ENCODE measurements at places on chromosomes 7 and 10. TPM values are rescaled to one million over a fixed set of nuclear protein-coding genes. Genes with fewer than 3 reads are reported as not detected.

GRCh38 chr10:130941886-130942285 lies 369.6 kb downstream of the TCERG1L start:
- DNase-seq = no peak

DNA sequence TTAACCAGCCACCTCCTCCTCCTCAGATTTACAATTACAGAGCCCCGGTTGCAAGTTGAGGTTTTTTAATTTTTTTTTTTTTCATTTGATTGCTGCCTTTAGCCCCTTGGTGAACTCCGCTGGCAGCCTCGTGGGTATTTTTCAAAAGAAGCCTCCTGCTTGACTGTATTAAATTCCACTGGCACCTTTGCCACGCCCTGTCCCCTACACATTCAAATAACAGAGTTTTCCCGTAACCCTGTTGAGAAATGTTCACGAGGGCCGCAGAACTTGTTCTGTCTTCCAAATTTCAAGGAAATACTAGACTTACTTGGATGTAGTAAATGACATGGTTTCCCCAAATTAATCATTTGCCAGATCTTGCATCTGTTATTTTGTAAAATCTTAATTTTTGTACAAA lies 167.0 kb downstream of the ARID5B start:
- DNase-seq = no peak

DNA sequence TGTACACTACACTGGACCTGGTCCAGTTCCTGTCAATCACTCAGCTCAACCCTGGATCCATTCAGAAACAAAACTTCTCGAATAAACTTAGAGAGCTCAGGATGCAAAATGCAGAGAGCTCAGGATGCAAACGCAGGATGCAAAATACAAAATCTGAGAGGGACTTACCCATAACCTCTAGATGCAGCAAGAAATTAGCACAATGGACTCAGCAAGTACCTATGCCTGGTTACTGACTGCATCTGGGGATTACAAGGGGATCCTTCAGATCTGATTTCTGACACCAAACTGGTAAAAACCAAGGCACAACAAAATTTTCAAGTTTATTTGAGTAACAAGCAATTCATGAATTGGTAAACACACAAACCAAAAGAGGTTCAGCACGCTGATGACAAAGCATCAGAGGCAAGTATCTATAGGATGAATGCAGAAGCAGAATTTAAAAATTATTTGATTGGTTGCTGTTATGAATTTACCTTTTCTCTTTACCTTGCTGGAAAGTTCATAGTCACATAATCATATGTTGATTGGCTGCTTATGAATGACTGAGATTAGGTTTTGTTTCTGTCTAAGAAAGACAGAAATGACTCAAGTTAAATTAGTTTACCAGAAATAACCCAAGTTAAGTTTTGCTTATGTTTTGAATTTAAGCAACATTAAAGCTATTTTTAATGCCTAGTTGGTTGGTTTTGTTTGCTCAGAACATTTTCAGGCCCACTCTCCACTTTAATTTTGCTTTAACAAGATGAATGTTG lies 11.4 kb downstream of the GIMAP6 start:
- no peak for DNase-seq

GRCh38 chr10:7589748-7590147 lies 77.0 kb downstream of the ITIH5 start:
- DNase-seq = no peak

- no peak for DNase-seq
These were observed 52.1 kb downstream of the INPP5A start for GRCh38 chr10:132589681-132590080.

GRCh38 chr10:114389426-114389825 lies 14.9 kb downstream of the AFAP1L2 start:
- peak; percentile 67 for DNase-seq

DNA sequence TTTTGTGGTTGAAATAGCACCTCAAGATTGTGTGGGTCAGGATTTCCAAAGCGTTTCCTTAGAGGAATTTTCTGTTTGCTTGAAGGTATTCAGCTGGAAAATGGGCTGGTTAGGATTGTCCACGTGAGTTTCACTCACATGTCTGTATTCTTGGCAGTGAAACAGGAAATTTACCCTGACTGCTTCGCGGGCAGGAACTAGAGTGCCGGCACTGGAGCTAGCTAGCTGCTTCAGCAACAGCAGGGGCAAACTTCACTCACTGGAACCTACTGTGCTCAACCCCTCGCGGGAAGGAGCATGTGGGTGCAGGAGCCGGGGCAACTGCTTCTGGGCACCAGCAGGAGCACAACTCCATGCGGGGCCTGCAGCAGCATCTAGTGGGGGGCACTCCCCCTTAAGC lies 38.0 kb upstream of the RTKN2 start:
- no peak for DNase-seq

GRCh38 chr7:127782075-127782474 lies 130.1 kb downstream of the SND1 start:
- DNase-seq = no peak

- no peak for DNase-seq
These were observed 98.8 kb upstream of the COL1A2 start for GRCh38 chr7:94295850-94296249.

DNA sequence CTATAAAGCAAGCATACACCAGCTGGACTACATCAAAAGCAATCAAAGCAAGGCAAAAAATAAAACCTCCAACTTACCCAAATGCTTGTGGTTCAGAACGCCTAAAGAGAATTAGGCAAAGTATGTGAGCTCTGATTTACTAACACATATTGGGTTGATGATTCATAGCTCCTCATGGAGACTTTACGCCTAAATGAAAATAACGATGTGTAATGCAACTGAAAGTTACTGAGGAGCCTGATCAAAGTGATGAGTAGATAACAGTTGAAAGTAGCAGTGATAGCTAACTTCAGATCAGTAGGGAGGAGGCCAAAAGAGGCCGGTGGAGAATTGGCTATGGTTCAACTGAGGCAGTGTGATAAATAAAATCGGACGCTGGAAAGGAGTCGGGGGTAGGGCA lies 85.0 kb downstream of the MPP7 start:
- DNase-seq = no peak

DNA sequence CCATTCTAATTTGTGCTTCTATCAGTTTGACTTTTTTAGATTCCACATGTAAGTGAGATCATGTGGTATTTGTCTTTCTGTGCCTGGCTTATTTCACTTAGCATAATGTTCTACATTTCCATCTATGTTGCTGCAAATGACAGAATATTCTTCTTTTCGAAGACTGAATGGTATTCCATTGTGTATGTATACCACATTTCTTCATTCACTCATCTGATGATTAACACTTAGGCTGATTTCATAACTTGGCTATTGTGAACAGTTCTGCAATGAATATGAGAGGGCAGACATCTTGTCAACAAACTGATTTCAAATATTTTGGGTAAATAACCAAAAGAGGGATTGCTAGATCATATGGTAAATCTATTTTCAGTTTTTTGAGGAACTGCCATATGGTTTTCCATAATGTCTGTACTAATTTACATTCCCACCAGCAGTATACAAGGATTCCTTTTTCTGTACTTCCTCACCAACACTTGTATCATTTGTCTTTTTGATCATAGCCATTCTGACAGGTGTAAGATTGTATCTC lies 52.9 kb downstream of the ZNF22 start:
- DNase-seq = no peak

- DNase-seq = no peak
These were observed 60.8 kb downstream of the RHOBTB1 start for GRCh38 chr10:60883187-60883586.

GRCh38 chr10:7886056-7886455 lies 67.8 kb downstream of the TAF3 start:
- peak; percentile 48 for DNase-seq

The ELN gene
- total RNA-seq = not detected

The CAV2 gene
- 260 TPM for total RNA-seq

The IFIT1B gene
- total RNA-seq = not detected

The PVRIG gene
- total RNA-seq = 1.1 TPM

The OR2A1 gene
- total RNA-seq = not detected

The NXPH1 gene
- total RNA-seq = not detected

The ITPRID1 gene
- not detected for total RNA-seq

The ERCC6 gene
- 49.7 TPM for total RNA-seq

The ARMS2 gene
- not detected for total RNA-seq

The FAM221A gene
- total RNA-seq = 2.4 TPM

The VAX1 gene
- not detected for total RNA-seq

Measured in PC-9 (cell line).